Caco-2 (cell line): ENCODE measurements at places on chromosomes 6 and 20.

- no peak for DNase-seq
Measured at GRCh38 chr6:127566119-127566518, 10.9 kb upstream of the C6orf58 start.

- no peak for DNase-seq
Measured at GRCh38 chr6:63677282-63677681, 41.7 kb downstream of the PHF3 start.

GRCh38 chr6:103231181-103231580 is 1628.5 kb downstream of the HACE1 start:
- no peak for DNase-seq

DNA sequence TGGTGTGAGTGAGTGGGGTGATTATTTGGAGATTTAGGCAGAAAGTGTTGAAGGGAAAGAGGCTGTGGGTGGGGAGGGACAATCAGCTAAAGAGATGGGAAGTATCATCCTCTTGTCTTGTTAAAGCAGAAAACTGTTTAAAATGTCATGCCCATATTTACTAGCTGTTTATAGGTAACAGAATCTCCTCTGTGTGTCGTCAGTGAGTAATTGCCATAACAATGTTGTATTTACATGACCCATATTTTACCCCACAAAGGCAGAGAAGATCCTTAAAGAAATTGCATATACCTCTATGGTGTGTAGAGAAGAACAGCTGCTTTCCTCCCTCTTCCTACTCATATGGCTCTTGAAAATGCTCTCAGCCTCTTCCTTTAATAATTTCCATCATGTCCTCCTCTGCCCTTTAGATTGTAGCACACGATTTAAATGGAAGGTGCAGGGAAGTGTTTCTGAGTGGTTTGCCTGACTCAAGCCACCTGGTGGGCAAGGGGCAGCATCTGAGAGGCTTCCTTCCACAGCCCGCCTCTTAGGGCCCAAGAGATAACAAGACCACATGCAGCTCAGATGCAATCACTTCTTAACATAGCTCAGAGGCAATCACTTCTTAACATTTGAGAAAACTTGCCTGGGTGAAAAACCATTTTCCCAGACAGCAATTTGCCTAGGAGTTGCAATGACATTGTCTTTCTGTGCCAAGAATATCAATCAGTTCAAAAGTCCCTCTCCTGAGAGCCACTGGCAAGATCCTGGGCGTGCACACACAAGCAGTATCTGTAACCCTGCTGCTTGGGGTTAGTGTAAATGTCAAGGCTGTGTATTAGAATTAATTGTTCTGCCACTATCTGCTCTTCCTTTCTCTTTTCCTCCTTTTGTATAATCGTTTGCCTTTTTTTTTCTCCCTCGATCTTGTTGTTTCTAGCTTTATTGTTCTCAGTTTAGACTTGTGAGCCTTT is 44.1 kb upstream of the EDN1 start:
- DNase-seq, result no peak

DNA sequence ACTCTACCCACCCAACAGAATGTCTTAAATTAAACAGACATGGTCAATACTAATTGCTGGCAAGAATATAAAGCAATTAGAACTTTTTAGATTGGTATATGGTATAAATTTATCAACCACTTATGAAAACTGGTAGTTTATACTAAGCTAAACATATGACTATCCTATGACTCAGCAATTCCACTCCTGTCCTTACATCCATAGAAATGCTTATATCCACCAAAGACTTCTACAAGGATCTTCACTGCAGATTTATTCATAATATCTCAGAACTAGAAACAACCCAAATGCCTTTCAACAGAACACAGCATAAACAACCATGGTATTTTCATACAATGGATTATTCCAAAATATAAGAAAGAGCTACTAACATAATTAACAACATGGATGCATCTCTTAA is 4.6 kb downstream of the ZNF184 start:
- DNase-seq, result no peak

GRCh38 chr20:1766731-1767130 is 109.2 kb upstream of the SIRPG start:
- DNase-seq, result no peak
